ENCODE measurements at places on chromosomes 2 and 18. TPM values are rescaled to one million over a fixed set of nuclear protein-coding genes. Genes with fewer than 3 reads are reported as not detected.

- no peak for DNase-seq
Observed at GRCh38 chr18:37395138-37395537, 170.5 kb downstream of the CELF4 start.

DNA sequence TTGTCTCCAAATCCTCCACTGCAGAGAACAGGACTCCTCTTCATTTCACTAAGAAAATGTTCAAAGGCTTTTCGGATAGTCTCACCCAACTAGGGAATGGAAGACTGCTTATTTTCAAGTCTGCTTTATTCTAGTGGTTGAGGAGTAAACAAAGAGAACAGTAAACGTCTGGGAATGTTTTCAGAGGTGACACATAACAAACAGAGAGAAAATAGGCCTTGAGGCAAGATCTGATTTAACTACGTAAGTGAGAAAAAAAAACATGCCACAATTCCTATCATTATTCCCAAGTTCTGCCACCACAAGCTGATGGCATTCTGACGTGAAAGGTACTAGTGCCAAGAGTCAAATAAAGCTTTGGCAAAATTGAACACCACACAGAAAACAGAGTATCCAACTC lies 16.7 kb upstream of the WIPF1 start:
- no peak for DNase-seq

DNA sequence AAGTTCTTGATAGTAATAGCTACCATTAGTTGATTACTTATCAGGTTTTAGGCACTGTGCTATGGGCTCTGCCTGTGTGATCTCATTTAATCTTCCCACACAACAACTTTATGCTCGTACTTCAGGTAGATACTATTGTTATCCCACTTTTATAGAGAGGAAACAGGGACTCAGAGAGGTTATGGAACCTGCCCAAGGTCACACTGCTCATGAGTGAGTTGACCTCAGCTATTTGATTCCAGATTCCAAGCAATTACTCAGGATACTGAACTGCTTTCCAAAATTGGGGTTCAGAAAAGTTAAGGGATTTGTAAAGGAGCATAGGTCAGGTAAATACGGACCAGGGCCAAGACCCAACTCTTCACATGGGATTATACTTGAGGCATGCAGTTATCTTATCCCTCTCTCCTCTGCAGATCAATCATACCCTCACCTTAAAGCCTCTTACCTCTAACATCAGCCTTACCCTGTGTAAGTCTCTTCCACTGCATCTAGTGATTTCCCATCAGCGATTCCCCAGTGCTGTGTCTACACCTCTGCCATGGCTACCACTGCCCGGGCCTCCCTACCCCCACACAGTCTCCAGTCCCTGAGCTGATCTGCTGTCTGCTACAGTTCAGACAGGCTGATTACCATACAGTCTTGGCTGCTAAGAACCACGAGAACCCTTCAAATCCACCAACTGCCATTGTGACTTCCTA lies 74.4 kb downstream of the ANTXR1 start:
- DNase-seq = no peak

- peak; percentile 34 for DNase-seq
Observed at GRCh38 chr2:240510513-240511210, 47.1 kb downstream of the ANKMY1 start.

DNA sequence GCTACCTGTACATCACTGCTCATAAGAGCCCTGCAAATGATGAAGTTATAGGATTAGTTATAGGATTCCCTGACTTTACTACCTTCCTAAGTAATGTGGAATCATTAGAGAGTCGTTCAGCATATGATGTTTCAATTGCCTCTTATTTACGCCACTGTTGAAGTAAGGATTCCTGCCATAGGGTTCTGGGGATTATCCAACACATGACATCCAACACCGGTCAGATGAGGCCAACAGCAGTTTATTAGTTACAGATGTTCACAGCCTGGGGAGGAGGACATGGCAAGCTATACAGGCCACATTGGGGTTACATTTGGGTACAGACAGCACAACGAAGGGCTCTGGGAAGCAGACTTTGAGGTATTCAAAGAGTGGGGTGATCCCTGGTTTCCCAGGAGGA lies 134.1 kb upstream of the MC4R start:
- DNase-seq = no peak

DNA sequence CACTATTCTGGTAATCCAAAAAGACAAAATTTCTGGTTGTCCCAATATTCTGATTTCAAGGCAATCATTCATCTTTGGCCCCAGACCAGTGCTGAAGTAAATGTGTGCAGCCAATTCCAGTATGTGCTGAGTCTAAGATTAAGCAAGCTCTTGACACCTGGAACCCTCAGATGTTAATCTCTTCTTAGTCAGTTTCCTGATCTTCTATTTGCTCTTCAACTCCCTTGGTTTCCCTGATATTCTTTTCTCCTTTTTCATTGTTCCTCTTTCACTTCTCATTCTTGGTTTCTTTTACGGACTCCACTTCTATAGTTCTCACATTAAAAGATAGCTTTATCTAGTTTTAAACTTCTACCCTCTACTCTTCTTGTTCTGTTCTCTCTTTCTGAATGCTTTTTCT lies 445.7 kb upstream of the FANCL start:
- DNase-seq = no peak

DNA sequence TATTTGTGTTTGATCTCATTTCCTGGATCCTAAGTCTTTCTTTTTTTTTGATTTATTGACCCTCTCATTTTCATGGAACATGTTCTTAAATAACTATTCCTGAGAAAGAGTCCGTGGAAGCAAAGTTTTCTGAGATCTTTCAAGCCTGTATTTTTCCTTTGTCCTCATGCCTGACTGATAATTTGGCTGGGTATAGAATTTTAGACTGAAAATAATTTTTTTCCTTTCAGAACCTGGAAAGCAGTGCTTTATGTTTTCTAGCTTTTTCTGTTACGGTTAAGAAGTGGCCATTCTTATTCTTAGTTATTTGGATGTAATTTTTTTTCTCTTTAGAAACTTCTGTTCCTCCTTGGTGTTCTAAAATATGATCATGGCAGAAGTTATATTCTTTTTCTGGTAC lies 82.5 kb downstream of the SEMA4F start:
- DNase-seq = no peak

GRCh38 chr2:118752762-118753429 lies 94.6 kb downstream of the EN1 start:
- no peak for DNase-seq

- no peak for DNase-seq
Observed at GRCh38 chr2:79446313-79446712, 66.5 kb upstream of the CTNNA2 start.

DNA sequence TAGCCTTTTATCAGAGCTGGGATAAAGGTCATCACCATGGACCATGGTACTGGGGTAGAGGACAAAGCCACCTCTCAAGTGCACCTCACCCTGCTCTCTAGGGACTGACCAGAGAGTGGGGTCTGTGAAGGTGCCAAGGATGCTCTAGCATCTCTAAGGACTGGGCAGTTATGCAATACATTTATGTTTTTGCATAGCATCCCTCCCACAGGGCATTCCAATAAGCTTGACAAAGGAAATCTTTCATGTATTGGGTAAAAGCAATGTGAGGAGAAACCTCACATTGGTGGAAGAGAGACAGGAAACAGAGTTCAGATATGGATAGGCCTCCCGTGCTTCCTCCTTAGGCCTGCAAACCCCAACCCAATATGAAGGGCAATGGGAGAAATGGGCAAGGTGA lies 31.6 kb downstream of the STK39 start:
- DNase-seq = no peak

DNA sequence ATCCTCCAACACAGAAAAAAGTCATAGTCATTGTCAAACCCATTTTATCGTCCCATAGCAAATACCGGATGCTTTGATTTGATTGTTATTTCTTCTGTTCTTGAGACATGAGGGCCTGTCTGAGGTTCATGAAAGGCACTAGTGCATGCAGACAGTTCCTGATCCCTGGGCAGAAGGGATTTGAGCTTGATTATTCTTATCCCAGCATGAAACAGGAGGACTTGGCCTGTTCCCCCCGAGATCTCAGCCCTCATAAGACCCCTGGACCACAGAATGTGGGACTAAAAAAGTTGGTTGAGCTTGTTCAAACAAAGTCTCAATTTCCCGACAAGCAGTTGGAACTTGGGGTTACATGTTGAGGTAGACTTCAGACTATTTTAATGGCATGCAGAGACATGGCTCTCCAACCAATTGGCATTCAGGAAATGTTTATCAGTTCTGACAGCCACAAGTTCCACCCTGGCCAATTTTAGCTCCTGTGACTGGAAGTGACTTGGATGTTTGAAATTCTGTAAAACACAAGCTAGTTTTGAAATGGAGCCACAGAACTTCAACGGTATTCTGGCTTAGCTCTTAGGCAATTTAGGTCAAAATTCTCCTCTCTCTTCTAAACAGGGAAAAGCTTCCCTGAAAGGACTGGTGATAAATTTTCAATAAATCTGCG lies 366.9 kb upstream of the SLC14A2 start:
- no peak for DNase-seq

- DNase-seq = no peak
Observed at GRCh38 chr2:24009367-24009679, 562 bp upstream of the MFSD2B start.

- DNase-seq = no peak
Observed at GRCh38 chr18:581096-581495, 916 bp downstream of the CETN1 start.

DNA sequence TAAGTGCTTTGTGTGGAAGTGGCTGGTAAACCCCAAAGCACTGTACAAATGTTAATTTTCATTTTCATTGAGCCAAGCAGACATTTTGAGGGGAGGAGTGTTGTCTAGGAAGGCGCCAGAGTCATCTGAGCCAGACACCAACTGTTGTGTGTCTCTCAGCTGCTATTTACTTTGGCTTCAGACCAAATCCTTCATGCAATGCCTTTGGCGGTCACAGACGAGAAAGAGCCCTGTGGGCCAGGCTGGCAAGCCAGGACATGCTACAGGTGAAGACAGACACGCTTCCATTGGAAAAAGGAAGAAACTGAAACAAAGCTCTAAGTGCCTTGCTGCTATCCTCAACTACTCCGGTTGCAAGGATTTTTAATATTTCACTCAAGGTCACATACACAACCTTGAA lies 115.4 kb upstream of the CDC42EP3 start:
- DNase-seq = peak; percentile 76

DNA sequence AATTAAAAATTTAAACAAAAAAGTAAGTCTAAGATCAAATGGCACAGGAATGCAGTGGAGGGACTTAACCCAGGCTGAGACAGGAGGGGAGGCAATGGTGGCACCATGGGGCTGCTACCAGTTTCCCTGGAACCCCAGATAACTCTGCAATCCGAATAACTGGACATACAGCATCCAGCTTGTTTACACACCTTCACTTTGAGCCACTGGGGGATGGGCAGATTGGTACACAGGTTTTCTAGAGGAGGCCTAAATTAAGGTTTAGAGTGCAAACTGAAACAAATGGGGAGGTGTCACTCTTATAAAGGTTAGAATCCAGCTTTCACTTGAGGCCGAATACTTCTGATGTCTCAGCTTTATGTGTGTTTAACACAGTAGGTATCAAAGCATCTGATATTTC lies 189.3 kb upstream of the FN1 start:
- DNase-seq = no peak

The MYO1B gene
- 195 TPM for total RNA-seq

- DNase-seq = no peak
Observed at GRCh38 chr2:171147081-171147480, 13.6 kb downstream of the TLK1 start.

DNA sequence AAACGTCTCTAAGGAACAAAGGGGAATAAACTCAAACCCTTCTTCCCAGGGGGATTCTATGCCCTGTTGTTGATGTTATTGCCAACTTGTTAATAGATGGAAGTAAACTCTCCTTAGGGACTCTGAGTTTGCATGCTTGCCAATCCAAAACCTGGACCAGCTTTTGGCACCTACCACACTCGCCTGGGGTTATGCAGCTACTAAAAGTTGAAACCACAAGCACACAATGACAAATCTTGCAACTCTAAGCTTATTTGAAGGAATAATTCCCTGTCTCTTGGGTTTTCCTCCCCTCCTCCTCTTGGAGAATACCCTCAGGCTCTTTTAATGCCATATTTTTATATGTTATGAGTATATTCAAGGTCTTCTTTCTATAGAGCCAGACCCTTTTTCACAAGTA lies 484.1 kb downstream of the FBXO15 start:
- no peak for DNase-seq

GRCh38 chr2:221590861-221591365 lies 18.8 kb upstream of the EPHA4 start:
- DNase-seq = no peak

- peak; percentile 54 for DNase-seq
Observed at GRCh38 chr2:192162392-192163042, 32.2 kb downstream of the TMEFF2 start.

- DNase-seq = no peak
Observed at GRCh38 chr18:25230658-25231326, 121.2 kb downstream of the ZNF521 start.

GRCh38 chr2:105317937-105318336 lies 11.6 kb downstream of the TGFBRAP1 start:
- no peak for DNase-seq

The RAD51AP2 gene
- total RNA-seq = 0.30 TPM

The SPC25 gene
- 0.35 TPM for total RNA-seq

DNA sequence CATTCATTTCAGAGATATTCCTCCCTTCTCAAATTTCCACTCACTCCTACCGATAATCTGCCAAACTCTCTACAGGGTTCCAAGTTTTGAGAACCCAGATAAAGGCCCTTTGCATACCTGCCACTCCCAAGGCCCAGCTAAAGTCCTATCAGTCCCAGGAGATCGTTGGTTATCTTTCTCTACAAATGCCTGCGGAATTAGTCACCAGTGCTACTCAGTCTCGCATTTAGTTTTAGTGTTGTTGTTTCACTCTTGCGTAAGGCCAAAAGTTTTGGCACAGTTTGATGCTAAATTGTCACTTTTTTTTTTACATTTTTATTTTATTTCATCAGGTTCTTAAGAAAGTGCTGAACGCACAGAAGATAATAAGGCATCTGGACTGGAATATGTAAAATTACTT lies 29.2 kb upstream of the SETBP1 start:
- DNase-seq = no peak

- no peak for DNase-seq
Observed at GRCh38 chr2:161141033-161141432, 19.2 kb upstream of the TANK start.

The TIGD1 gene
- total RNA-seq = 1.3 TPM

The ZSWIM2 gene
- not detected for total RNA-seq

GRCh38 chr2:128602038-128602698 lies 283.5 kb upstream of the HS6ST1 start:
- DNase-seq = peak; percentile 39

The CAPN14 gene
- not detected for total RNA-seq

- peak; percentile 89 for DNase-seq
Observed at GRCh38 chr2:157488877-157489276, 45.0 kb upstream of the CYTIP start.

DNA sequence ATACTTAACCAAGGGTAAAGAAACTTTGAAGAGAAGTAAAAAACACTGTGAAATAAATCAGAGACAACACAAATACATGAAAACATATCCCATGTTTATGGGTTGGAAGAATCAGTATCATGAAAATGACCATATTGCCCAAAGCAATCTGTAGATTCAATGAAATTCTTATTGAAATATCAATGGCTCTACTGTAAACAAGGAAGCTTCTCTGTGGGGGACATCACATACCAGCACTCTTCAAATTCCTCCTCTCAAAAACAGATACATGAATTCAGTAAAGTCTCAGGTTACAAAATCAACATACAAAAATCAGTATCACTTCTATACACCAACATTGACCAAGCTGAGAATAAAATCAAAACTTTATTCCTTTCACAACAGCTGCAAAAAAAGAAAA lies 63.5 kb upstream of the CNTNAP5 start:
- no peak for DNase-seq

Data from left lobe of liver (tissue), 2 donors.